ENCODE measurements at places on chromosomes 2 and 18. TPM values are rescaled to one million over a fixed set of nuclear protein-coding genes. Genes with fewer than 3 reads are reported as not detected.

VWA3B gene
- 0.52 TPM for total RNA-seq

NEMP2 gene
- 1.5 TPM for total RNA-seq

ITGB6 gene
- 0.99 TPM for total RNA-seq

MROH2A gene
- not detected for total RNA-seq

- DNase-seq: no peak
Measured at GRCh38 chr2:111685342-111685741, 198.7 kb downstream of the ANAPC1 start.

DNA sequence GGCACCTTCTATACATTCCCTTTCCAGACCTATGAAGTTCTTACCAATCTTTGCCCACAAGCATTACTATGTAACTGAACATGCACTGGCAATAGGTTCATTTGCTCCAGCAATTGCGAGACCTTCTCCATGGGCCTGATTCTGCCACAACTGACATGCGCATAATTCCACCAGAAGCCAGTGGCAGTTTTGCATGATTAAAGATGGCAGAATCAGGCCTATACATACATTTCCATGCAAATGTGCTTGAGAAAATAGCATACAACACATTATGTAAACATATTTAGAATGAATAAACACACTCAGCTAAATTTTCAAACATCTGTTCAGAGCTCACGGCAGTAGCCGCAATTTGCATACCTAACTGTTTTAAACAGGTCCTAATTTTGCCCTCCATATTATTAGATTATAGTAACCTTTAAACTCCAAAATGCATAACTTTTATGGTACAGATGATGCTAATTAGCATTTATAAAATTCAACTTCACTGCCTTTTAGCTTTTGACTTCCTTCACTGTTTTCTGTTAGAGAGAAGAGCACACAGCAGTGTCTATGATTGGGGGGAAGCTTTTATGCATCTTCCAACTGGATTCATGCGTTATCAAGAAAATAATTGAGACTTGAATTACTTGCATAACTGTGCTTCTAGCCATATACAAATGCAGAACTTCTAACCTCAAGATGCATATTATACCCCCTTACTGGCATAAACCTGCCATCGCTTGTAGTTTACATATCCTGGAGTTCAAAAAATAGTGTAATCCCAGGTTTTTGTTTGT is 155.3 kb upstream of the CDH19 start:
- no peak for DNase-seq

GRCh38 chr18:23833714-23834113 is 144.5 kb downstream of the LAMA3 start:
- no peak for DNase-seq

DNA sequence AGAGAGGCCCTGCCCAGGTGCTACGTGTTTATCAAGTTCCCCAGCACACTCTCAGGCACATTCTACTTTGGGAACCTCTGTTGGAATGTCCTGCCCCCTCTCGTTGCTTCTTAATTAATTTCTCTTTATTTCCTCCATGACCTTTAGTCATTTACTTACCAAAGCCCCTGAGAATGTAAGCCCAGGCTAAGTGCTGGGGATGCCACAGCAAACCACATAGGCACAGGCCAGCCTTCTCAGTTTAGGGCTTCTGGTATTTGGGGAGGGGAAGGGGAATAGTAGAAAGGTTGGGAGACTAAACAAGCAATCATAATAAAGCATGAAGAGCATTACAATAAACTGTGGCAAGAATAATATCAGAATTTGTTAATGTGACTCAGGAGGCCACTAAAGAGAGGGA is 85.7 kb downstream of the EVA1A start:
- no peak for DNase-seq

DNA sequence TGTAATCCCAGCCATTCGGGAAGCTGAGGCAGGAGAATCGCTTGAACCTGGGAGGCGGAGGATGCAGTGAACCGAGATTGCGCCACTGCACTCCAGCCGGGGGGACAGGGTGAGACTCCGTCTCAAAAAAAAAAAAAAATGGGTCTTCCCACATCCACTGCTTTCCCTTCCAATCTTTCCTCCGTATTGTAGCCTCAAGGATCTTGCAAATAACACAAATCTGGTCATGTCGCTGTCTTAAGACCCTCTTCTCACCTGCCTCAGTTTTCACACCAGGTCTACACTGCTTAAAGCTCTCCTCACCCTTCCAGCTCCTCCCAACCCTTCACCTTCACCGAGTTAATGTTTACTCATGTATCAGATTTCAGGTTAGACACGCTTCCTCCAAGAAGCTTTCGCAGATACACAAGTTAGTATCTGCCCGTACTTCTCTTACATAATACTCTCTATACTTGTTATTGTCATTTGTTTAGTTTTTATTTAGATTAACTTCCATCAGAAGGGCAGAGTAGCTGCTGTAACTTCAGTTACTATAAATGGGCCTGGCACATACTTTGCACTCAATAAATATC is 1.5 kb downstream of the IER3IP1 start:
- no peak for DNase-seq

DNA sequence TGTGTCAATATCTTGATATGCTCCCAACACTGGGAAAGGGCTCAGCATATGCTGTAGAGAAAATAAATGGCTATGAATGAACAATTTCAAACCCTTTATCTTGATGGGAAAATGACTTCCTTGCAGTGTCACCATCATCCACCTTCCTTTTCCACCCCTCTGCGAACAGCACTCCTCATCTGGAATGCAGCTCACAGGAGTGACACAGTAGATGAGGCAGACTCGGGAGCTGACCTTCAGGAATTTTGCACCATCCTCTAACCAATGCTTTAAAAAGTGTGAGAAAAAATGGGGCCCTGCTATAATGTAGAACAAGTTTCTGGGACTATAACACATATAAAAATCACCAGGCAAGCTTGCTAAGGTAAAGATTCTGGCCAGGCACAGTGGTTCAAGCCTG is 41.3 kb upstream of the YPEL5 start:
- no peak for DNase-seq

- no peak for DNase-seq
Measured at GRCh38 chr18:43917520-43917919, 640.2 kb upstream of the SYT4 start.

- DNase-seq: no peak
Measured at GRCh38 chr2:74321737-74322136, 21.5 kb downstream of the SLC4A5 start.

DNA sequence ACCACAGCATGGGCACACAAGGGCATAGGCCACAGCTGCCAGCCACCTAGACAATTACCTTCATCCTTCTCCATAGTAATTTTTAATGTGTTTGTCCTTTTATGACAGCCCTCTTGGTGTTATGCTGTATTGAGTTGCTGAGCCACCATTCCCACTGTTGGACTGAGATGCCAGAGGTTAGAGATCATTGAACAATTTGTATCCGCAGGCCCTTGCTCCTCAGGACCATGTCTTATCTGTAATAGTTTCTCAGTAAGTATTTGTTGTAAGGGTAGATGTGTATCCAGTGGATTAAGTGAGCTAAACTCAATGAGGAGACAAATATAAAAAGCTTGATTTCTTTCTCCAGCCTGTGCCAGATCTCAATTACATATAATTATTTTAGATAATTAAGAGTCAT is 832.8 kb upstream of the ID2 start:
- DNase-seq: no peak

GRCh38 chr2:177058747-177059146 is 153.8 kb upstream of the HNRNPA3 start:
- DNase-seq: no peak

GRCh38 chr2:203928849-203929248 is 7.7 kb upstream of the ICOS start:
- no peak for DNase-seq

- DNase-seq: no peak
Measured at GRCh38 chr2:217220228-217221013, 360.6 kb upstream of the TNP1 start.

- DNase-seq: peak; percentile 82
Measured at GRCh38 chr2:25673300-25674076, at the start of gene DTNB. Gene DTNB (minus strand): TSS chr2:25673577. CDS start chr2:25652660, 20,917 bp downstream.

GRCh38 chr2:175180701-175181103 is 808 bp downstream of the ATP5MC3 start:
- DNase-seq: peak; percentile 35

GRCh38 chr2:152097290-152097800 is 1.5 kb downstream of the CACNB4 start:
- DNase-seq: no peak

DNA sequence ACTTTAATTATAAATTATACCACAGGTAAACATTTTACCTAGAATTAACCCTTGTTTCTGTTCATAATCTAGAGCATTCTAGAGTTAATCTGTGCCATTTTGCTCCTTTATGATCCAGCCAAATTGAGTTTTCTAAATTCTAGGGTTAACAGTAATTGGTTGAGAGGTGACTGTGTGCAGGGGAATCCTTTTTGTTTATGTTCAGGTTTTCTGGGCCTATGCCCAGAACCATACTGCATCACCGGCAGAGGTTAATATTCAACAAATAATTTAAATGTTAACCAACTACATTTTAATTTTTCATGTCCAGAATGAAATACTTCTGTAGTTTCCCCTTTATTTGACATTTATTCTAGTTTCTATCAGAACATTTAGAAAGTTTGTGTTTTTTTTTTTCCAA is 32.3 kb downstream of the CARF start:
- DNase-seq: no peak

DNA sequence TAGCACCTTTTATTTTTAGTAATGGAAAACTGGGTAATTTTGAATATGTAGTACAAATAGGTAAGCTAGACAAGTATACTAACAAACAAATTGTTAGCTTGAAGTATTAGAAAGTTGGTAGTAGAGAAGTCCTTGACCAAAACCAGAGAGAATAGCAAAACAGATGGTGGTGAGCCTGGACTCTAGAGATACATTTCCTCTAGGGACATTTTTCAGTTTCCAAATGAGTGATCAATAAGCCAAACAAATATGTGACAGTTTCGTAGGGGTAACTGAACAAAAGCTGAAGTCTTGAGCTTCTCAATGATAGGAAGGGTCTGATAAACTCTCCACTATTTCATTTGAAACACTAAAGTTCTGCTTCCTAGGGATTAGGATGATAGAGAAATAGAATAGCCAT is 692.0 kb upstream of the FAM98A start:
- DNase-seq: no peak

DNA sequence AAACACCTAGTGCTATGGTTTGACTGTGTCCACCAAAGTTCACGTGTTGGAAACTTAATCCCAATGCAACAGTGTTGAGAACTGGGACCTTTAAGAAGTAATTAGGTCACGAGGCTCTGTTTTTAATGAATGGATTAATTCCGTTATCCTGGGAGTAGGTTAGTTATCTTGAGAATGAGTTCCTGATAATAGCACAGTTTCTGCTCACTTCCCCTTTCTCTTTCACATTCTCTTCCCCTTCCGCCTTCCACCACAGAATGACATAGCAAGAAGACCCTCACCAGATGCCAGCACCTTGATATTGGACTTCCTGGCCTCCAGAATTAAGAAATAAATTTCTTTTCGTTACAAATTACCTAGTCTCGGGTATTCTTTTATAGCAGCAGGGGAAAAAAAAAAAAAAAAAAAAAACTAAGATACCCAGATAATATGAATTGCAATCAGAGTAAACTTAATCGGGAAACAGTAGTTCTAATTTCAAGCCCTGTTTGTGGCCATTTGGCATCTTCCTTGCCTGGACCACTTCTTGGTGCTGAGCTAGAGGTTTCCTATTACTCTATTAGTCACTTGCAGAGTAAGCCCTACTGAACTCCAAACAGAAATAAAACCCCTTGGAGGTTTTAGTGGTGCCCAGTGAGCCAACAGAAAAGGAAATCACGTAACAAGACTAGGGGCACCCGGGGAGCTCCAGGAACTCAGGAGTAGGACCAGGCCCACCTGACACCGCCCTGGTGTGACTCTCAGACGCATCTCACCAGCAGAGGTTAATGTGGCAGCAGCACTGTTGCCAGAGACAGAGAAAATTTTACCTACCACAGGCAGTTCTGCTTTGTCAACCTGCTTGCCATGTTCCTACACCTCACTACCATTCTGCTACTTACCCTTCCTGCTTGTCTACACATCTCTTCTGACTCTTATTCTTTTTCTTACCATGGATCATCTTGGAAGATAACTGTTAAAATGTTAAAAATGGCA is 147.6 kb upstream of the CAB39 start:
- no peak for DNase-seq

DNA sequence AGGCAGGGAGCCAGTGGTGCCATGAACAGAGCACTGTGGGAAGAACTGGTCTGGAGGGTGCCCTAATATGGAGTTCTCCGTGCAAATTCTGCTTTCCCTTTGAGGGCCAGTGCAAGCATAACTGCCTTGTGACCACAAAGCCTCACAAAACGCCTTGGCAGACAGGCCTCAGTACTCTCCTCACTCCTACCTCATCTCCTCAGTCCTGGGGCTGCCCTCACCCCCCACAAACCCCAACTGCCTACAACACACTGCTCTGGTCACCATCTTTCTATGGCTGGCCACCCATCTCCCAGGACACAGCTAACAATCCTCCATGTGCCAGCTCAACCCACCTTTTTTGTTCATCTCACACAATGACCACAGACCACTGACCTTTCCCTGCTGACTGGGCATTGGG is 8.9 kb downstream of the COX5B start:
- no peak for DNase-seq
